ENCODE measurements at places on chromosomes 4 and X. TPM values are rescaled to one million over a fixed set of nuclear protein-coding genes. Genes with fewer than 3 reads are reported as not detected.
A peak's percentile ranks its signal among the peaks of the same experiment; 100 is the strongest.

GRCh38 chrX:114591121-114591520 is 7.2 kb downstream of the HTR2C start:
- no peak for DNase-seq

GRCh38 chr4:40649321-40649720 is 19.7 kb upstream of the RBM47 start:
- no peak for DNase-seq

DNA sequence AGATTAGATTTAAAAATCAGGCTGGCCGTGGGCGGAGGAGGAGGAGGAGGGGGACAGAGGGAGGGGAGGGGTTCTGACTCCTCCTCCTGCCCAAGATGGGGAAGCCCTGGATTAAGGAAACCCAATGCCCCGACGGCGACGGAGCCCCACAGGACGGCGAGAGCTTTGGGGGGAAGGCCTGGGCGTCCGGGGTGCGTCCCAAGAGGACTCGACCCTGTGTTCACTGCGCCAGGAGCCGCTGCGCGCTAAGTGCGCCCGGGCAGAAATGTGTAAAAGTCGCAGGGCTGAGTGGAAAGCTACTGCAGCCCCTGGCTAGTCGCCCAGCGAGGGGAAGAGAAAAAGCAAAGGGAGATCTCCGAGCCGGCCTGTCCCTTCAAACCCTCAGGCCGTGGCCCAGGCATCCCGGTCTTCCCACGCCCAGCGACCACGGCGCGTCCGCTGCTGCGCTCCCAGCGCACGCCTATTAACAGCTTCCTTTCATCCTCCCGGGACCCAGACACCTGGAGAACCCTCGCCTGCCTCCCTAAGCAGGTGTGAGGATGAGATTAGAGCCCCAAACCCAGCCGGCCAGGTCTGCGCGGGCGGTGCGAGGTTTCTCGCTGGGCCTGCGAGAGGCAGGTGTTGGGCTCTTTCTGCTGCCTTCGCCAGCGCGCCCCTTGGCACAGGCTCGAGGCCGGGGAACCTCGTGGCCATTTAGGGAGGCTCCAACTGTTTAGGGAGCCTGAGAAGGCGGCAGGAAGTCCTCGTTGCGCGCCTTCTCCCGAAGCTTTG is 1.4 kb upstream of the RPS6KA3 start:
- peak; percentile 61 for DNase-seq

TMEM271 gene
- total RNA-seq, result not detected

Data from adrenal gland (tissue), 19 donors.